ENCODE measurements at places on chromosomes 1 and 21.

DNA sequence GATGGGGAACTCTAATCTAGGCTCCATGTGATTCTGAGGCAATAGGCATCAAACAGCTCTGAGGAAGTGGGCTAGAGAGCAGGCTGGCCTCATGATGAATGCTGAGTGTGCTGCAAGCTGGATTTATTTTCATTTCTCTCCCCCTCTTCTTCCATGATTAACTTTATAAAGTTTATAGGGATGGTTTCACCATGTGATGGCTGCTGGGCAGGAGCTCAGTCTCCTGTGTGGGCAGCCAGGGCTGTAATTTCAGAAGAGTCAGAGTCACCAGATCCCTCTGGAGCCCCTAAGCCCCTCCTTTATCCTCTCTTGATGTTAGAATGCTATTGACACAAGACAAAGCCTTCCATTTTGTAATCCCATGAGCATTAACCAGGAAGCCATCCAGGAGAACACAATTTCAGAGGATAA is 143.6 kb downstream of the CNIH3 start:
- no peak for DNase-seq

- DNase-seq, result no peak
These were observed 106.7 kb upstream of the SOD1 start for GRCh38 chr21:31552826-31553225.

- DNase-seq, result no peak
These were observed 7.5 kb upstream of the USH2A start for GRCh38 chr1:216430744-216431143.

DNA sequence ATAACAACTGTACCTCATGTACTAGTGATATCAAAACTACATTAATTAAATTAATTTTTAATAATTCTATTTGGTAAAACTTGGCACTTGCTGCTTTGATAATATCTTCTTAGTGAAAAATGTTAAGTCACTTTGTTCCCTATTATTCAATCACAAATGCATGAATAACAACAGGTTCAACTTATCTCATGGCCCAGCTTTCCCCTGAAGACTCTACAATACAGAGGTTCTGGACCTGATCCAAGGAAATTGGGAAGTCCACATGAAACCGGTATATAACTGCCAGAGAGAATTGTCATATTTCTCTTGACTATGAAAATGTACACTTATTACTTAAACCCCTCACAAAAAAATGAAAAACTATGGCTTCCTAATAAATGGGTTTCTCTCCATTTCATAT is 33.9 kb upstream of the PTPRC start:
- DNase-seq, result no peak

DNA sequence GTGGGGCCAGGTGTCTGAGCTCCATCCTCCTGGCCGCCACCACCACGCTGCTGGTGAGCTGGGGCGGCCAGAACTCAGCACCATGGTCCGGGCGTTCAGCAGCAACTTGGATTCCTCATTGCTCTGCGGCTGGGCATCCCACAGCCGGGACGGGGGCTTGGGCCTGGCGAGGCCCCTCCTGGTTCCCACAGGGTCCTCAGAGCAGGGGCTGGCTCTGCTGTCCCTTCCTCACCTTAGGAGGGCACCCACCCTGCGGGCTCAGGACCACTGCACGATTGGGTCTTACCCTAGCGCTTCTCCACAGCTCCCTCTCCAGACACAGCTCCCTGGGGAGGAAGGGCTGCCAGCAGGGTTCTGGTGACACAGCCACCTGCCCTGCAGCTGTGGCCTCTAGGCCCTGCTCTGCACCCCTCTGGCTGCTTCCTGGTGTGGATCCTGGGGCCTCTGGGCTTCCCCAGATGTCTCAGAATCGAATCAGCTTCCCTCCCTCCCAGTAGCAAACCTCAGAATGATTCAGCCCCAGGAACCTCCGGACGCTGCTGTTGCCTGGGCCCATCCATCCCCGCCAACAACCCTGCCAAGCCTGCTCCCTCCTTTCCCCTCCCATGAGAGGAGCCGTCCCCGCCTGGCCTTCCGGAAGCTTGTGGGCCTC is 25.0 kb downstream of the CRYAA start:
- DNase-seq, result peak; percentile 91

GRCh38 chr1:45009956-45010854 is 919 bp downstream of the HECTD3 start:
- peak; percentile 54 for DNase-seq

DNA sequence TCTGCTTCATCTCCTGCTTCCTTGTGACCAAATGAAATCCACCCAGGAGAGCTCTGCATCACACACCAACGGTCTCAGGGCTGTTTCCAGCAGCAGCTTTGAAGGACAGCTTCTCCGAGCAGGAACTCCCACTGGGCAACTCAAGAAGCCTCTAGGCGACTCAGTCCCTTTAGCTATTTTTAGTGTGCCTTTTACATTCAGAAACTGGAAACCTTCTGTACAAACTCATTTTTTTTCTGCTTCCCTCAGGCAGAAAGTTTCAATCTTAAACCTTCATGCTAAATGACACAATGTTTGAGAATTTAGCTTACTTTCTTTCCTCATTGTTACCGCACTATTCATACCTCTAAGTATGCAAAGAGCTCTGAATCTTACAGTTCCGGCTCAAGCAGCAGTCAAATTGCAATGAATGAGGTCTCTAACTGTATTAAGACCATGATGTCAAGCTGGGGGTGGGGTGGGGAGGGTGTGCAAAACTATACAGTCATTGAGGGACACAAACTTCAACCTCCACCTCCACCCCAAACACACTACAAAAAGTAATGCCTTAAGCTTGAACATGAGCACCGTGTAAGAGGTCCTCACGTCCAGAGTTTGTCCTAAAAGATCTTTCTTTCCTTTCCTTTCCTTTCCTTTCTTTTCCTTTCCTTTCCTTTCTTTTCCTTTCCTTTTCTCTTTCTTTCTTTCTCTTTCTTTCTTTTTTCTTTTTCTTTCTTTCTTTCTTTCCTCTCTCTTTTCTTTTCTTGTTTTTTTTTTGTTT is 16.4 kb upstream of the TARBP1 start:
- peak; percentile 61 for DNase-seq

DNA sequence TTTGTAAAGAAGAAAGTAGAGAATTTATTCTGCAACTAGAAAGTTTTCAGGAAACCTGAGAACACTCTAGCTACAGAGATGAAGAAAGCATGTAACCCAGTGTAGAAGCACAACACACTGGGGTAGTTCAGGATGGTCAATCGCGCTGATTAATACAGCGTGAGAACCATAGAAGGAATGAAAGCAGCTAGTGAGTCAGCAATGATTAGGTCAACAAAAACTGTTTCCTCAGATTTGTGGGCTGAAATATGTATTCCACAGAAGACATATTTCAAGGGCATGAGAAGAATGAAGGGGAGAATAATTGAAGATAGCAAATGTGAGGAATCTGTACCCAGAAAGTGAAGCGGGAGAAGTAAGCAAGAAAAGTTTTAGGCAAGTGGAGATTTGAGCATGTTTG is 97.8 kb upstream of the ADGRL2 start:
- peak; percentile 69 for DNase-seq

DNA sequence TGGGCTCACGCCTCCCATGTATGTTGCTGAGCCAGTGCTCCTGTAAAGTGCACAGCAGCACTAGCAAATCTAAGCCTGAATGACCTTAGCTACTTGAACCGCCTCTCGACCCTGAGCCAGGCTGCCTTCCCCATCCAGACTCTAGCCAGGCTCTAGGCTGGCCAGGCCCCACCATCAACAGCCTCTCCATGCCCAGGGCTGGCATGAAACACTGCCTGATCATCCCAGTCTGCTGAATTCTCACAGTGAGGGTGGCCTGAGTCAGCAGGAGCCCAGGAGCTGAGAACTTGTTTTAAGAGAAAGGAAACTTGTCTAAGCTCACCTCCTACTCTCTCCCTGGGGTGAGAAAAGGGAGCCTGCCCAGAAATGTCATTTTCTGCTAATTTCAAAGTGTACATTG is 733.3 kb downstream of the PTPRU start:
- DNase-seq, result no peak

- DNase-seq, result peak; percentile 91
These were observed 40.4 kb downstream of the CASZ1 start for GRCh38 chr1:10755970-10756521.

DNA sequence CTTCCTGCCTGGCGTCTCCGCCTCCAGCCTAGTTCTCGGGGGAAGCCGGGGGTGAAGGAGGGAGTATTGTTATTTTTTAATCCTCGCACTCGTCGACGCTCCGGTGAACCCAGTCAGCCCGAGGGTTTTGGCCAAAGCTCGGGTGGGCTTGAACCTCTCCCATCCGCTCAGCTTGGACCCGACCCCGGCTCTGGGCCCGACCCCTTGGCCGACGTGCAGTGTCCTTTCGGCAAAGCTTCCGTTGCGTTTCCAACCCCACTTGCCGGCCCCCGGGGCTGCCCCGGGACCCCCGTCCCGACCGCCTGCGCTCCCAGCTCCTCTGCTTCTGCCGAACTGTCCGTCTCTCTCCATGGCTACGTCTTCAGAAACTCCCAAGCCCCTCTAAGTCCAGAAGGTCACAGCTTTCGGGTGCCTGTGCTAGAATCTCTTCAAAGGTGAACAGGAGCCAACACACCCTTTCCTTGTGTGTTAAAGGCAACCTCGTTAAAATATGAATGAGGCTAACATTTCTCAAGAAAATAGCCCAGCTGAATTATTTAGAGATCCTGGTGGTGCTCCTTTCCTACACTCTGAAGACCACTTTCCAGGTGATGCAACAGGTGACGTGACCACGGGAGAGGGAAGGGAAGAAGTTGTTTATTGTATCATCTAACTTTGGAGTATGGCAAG is 647 bp downstream of the DESI2 start:
- peak; percentile 7 for DNase-seq

GRCh38 chr1:185087746-185088145 is 42.4 kb downstream of the RNF2 start:
- no peak for DNase-seq

- no peak for DNase-seq
These were observed 123.8 kb upstream of the CTTNBP2NL start for GRCh38 chr1:112272101-112272772.
